ENCODE measurements at places on chromosomes 3 and 15. TPM values are rescaled to one million over a fixed set of nuclear protein-coding genes. Genes with fewer than 3 reads are reported as not detected.

DNA sequence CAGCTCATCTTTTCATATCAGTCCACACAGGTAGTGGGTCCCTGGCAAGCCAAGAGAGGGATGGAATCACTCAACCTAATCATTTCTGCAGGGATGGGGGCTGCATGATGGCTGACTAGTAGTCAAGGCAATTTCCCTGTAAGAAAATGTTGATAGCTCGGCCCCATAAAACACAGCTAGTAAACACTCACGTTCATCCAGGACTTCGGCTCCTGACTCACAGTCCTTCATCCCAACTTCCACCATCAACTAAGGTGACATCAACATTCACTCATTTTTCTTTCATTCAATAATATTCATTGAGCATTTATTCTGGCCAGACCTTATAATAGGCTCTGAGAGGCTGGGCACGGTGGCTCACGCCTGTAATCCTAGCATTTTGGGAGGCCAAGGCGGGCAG, 4.4 kb upstream of the ACAP2 start:
- peaks cover 19% of the 10 kb centered on the region for H3K4me1 ChIP-seq
- no peak for DNase-seq
- H3K4me3 ChIP-seq, result no peak overlapping the region
- no peak overlapping the region for H3K27ac ChIP-seq

MASP1 gene
- total RNA-seq, result 0.17 TPM

GRCh38 chr3:107367353-107367752, 9.9 kb upstream of the CCDC54 start:
- DNase-seq, result peak; percentile 31
- no peak overlapping the region for H3K27ac ChIP-seq
- H3K4me1 ChIP-seq, result peaks cover 34% of the 10 kb centered on the region
- H3K36me3 ChIP-seq, result no peaks in the 10 kb centered on the region
- H3K4me3 ChIP-seq, result no peak overlapping the region

DNA sequence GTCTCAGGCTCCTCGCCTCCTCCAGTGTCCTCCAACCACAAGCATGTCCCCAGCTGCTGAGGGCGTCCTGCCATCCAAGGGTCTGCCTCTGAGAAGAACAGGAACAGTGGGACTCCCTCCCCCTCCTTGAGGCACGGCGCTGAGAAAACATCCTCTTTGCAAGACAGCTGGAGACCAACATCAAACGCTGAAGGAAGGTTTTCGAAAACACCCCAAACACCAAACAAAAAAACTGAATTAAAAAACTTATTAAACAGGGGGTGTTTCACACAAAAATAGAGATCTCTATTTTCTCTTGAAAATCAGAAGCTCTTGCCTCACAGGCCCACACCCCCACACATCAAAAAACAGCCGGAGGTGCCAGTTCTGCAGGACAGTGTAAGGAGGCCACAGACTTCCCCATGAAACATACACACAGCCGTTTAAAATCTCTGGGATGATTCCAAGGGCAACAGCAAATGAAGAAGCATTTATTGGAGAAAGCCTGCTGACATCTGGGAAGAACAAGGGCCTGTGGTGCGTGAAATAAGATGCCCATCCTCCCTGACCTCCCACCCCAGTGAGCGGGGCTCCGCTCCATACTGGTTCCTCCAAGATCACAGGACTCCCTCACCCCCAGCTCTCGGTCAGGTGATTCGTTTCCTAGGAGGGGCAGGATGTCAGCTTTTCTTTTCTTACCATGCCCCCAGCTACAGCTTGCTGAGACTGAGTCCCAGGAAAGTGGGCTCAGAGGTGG, 71.3 kb downstream of the NUP210 start:
- no peak overlapping the region for H3K4me3 ChIP-seq
- no peak overlapping the region for H3K27ac ChIP-seq
- H3K27me3 ChIP-seq, result no peaks in the 10 kb centered on the region
- peaks cover 6% of the 10 kb centered on the region for H3K36me3 ChIP-seq

DNA sequence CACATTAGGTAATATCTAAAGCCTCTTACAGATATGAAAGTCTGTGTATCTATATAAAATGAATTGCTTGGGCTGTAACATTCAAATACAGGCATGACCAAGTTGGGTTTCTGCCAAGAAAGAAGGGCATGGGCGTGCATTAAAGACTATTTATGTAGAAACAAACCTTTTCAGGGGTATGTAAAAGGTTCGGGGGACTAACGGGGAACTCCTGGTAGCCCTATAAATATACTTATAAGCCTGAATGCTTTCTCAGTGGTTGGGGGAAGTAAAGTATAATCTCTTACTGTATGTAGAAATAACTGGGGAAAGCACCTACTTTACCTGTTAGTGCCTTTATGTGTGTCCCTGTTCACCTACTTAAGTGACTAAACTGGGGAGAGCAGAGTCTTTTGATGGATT, 154.5 kb upstream of the TBL1XR1 start:
- peaks cover 6% of the 10 kb centered on the region for H3K36me3 ChIP-seq
- peaks cover 53% of the 10 kb centered on the region for H3K4me1 ChIP-seq
- no peak overlapping the region for H3K27ac ChIP-seq
- H3K27me3 ChIP-seq, result no peaks in the 10 kb centered on the region
- no peak for DNase-seq
